Lower lobe of right lung (tissue), 2 donors: ENCODE measurements at places on chromosomes 16 and 17. TPM values are rescaled to one million over a fixed set of nuclear protein-coding genes. Genes with fewer than 3 reads are reported as not detected.

CACNG3 gene
- not detected for total RNA-seq

GRIN2A gene
- total RNA-seq, result 0.56 TPM

OR1F1 gene
- not detected for total RNA-seq

SKAP1 gene
- 6.4 TPM for total RNA-seq

SLC52A1 gene
- 0.86 TPM for total RNA-seq

RASL10B gene
- 1.9 TPM for total RNA-seq

NUFIP2 gene
- total RNA-seq, result 66.2 TPM

- DNase-seq, result no peak
Measured at GRCh38 chr16:47523342-47524006, 62.3 kb downstream of the PHKB start.

DNA sequence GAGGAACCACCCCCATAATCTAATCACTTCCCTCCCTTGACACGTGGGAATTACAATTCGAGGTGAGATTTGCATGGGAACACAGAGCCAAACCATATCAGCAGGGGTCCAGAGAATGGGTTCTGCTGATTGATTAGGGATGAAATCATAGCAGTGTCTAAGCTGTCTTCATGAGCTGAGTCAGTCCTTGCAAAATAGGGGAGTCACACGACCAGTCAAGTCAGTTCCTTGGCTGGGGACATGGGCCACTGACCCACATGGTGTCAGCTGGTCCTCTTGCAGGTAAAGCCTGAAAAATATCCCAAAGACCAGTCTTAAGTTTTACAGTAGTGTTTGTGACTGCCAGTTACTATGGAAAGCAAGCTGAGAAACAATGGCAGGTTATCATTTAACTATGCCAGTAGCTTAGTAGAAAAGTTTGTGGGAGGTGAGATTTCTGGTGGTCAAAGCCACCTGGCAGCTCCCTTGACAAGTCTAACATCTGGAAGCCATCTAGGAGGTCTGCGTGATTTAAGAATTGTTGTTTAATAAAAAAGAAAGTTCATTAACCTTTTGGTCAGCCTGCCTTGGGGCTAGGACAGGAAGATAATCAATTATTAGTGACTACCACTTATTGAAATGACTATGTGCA lies 15.7 kb upstream of the ATF7IP2 start:
- no peak for DNase-seq

DNA sequence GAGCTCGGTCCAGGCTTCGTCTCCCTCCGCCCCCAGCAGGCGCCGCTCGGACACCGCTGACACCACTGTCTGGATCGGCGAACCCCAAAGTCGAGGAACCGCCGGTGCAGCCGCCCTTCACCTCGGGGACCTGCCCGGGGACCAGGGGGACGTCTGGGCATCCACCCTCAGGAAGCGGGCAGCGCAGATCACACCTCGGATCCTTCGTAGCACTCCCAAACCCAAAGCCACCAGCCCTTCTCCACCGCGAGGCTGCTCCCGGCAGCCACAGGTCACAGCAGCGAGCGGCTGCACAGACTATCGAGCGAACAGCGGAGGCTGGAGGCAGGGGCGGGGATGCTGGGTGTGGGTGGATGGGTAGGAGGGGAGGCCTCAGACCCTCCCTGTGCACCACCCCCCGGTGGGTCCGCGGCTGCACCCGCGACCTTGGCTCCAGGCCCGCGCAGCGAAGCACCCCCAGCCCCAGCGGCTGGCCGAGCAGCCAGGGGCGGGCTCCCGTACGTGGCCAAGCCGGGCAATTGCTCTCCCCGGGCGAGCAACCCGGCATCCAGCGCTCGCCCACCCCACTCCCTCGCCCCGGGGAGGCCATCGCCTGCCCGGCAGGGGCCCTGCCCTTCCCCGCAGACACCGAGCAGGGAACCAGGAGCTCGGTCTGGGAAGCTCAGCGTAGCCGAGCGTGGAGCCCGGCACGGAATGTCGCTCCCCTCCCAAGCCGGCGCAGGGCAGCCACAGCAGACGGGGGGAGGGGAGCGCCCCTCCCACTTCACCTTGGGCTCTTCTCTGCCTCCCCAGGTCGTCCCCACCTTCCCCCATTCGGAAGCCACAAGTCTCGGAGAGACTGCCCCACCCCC lies 1.0 kb downstream of the SDK2 start:
- DNase-seq, result no peak

GRCh38 chr17:75124041-75124818 lies 7.3 kb downstream of the NT5C start:
- DNase-seq, result peak; percentile 78

DNA sequence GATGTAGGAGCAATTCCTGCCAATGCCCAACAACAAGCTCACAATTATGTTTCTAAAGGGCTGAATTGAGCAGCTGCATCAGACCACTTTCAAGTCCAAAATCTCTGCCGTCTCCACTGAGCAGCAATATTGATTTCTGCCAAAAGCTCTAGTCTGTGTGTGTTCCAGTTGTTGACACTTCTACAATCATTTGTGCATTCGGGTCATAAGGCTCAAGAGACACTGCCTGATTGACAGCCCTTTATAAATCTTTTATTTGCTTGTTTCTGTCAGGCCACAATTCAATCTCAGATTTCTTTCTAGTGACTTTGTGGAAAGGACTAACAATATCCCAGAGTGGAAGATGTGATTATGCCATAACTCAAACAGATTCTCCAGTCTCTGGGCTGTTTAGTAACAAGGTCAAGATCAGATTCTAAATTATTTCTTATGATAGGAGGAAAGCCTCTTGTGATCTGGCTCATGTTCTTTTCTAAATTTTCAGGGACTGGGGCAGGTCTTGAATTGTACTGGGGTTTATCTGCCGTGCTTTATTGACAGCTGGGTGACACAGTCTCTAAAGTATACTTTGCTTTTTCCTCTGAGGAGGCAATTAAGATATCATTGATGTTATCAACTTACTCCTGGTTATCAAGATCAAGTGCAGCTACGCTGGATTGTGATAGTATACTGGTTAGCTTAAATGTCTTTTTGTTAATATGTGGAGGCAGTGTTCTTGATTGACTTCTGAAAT lies 377.1 kb downstream of the CNTNAP4 start:
- DNase-seq, result no peak

- no peak for DNase-seq
Measured at GRCh38 chr17:44069974-44070454, 521 bp upstream of the G6PC3 start.

DNA sequence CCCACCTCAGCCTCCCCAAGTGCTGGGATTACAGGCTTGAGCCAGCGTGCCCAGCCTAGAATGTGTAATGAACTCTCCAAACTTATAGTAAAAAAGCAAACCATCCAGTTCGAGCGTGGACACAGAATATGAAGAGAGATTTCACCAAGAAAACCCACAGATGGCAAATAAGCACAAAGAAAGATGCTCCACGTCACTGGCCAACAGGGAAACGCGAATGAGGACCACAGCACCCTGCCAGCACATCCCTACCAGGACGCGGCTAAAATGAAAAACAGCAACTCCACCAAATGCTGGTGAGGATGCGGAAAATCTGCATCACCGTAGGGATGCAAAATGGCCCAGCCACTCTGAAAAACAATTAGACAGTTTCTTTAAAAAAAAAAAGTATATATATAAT lies 1.4 kb downstream of the MVD start:
- no peak for DNase-seq

GRCh38 chr16:85869785-85870558 lies 29.0 kb upstream of the IRF8 start:
- DNase-seq, result no peak

- no peak for DNase-seq
Measured at GRCh38 chr16:56684256-56684925, 2.1 kb downstream of the MT1X start.

DNA sequence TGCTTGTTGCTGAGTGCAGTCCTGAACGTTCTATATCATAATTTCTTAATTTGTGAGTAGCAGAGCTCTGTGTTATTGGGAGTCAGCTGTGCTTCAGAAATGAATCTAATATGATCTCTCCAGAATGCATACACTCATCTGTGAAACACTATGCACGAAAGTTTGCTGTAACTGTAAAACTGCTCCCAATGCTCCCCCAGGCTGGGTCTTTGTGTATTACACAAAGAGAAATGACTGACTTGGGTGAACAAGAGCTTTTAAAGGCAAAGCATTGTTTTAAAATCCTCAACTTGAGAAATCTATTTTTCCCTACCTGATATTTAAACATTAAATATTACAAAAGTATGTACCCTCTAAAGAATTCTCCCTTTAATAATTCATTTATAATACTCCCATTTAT lies 636.7 kb upstream of the KIF2B start:
- DNase-seq, result no peak

GRCh38 chr16:79360267-79360666 lies 240.3 kb downstream of the MAF start:
- no peak for DNase-seq

GRCh38 chr16:75088216-75088615 lies 28.4 kb downstream of the LDHD start:
- no peak for DNase-seq

- no peak for DNase-seq
Measured at GRCh38 chr17:55495239-55495638, 16.0 kb downstream of the SMIM36 start.

DNA sequence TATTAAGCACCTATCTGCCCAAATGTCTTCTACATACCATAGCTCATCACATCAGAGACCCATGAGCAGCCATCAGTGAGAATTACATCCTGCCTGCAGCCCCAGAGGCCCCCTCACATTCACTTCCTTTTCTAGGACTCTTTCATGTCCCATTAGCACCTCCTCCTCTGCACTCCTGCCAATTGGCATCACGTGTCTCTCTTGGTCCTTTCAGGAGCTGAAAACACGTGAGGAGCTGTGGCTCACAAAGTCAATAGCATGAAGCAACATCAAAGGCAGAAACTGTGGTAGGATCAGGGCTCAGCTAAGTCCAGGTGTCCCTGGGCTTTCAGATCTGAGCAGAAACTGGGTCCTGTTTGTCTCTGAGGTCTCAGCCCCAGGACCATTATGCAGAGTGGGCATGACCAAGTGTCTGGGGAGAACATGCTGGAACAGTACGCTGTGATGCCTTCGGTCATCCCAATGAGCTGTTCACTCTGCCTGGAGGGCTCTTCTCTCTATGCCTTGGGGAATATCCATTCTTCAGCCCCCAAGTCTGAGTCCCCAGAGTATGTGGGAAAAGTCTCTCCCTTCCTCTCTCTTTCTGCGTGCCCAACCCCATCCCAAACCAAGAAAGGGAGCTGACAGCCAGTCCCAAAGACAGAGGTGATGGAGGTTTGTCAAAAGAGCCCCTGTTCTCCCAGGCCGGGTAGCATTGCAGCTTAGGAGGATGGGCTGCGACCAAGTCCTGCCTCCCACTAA lies 457.0 kb upstream of the CDH5 start:
- no peak for DNase-seq

DNA sequence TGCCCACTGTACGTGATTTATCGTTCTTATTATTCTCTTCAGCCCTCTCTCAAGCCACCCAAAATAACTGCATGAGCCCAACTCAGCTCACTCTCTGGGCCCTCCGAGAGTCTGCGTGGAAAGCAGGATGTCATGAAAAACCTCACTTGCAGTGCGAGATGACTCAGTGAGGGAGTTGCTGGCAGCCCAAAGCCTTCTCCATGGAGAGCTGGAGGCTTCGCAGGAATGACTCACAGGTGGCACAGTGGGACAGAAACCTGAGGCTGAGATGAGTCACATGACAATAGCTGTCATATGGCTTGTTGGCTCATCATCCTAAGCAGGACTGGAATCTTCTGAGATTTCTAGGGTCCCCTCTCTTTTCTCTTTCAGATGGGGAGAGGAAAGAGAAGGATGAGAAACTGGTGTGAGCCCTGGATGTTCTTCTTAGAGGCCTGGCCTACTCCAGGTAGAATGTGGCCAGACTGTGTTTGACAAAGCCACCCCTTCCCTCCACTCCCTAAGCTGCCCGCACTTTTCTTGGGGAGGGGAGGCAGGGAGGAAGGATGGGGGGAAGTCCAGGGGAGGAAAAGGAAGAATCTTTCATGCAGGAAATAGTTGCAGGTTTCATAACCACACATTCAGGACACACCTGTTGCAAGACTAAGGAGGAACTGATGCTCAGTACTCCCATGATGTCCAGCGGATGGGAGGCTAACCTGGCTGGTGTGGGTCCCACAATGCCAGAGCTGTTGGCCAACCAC lies 160.6 kb upstream of the RPL38 start:
- DNase-seq, result no peak

DNA sequence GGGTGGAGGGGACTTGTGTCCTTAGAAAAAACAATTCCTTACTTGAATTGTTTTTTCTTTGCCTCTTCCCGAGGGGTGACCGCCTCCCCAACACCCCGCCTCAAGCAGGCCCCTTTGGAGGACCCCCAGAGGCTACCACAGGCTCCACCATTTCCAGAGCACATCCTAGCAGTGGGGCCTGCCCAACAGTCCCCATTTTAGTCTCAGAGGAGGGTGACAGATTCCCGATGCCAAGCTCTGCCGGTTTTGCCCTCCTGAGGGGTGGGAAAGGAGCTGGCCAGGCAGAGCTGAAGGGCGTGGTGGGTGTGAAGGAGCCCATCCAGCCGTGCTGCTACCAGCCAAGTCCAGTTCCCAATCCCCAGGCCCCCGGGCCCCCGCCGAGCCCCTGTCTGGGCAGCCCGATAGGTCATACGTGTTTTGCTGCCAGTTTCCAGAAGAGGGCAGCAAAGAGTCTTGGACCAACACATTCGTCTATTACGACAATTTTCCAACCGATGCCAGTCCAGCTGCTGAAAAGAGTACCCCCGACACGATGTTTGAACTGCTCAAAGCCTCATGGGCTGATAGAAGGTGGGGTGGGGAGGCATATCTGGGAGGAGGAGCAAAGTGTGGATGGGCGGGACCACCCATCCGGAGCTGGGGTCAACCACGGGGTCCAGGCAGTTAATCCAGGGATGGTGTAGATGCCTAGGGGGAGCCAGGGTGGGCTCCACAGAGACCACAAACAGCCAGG lies 18.8 kb upstream of the GAA start:
- DNase-seq, result no peak

DNA sequence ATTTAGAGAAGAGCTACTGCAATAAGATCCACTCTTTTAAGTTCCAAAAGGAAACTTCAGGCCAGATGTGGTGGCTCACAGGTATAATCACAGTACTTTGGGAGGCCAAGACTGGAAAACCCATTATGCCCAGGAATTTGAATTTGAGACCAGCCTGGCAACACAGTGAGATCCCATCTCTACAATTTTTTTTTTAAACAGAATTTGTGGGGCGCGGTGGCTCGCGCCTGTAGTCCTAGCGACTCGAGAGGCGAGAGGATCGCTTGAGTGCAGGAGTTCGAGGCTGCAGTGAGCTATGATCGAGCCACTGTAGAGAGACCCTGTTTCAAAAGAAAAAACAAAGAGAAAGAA lies 793 bp downstream of the COG7 start:
- DNase-seq, result no peak

DNA sequence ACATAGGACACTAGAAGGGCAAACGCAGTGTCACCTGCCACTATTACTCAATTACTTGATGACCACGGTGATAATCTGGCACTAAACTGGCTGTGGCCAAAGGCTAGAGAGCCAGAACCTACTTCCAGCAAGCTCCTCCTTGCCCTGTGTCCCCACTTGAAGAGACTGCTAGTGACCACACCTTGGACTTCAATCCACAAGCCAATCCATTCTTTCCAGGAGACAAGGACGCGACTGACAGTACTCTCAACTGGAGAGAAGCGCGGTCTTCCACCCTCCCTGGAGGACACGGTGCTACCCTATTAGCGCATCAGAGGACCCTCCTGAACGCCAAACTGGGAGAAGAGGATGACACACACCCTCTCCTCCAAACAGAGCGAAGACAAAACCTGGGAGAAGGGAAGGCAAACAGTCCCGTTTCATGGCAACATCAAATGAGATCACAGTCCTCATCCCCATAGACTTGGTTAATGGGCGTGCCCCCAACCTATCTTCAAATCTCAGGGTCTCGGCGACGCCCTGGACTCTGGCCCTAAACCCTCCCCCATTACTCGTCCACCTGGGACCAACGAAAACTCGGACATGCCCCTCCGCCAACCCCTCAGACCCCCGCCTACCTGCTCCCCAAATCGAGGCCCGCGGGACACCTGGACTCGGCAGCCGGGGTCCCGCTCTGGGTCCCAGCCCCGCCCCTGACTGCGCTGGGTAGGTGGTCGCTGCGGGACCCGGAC lies 508 bp downstream of the FLCN start:
- no peak for DNase-seq
